ENCODE measurements at places on chromosomes 5 and 9.
A peak's percentile ranks its signal among the peaks of the same experiment; 100 is the strongest.

GRCh38 chr9:121299467-121300282 is 31.7 kb downstream of the GSN start:
- DNase-seq: peak; percentile 42

DNA sequence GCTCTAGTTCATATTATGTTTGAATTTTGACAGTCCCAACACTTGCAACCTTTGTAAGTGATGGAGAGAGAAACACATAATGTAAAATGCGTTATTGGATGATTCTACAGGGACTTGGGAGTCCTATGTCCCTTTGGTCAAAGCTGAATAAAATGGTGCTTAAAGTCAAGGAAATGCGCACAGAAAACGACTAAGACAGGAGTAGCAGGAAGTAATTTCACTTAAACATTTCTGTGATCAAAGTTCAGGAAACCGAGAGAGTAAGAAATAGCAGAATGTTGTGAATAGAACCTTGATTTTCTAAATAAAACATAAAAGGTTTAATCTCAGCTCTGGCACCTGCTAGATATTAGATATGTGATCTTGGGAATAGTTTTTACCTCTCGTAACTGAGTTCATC is 2339.2 kb downstream of the MAT2B start:
- DNase-seq: no peak

DNA sequence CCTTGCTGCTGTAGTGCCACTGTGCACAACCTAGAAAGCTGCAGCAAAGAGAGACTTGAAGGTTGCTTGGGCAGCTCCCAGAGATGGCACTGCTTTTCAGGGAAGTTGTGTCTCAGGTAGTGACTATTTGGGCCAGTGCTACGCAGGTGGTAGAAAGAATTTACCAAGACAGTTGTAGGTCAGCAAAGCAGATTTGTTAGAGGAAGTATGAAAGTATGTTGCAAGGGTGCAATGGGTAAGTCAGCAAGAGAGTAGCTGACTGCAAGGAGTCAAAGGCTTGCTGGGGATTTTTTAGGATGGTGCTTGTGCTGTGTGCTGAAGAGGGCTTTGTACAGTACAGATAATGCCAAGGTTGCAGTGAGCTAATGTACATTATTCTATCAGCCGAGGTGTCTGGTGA is 33.5 kb upstream of the SPARC start:
- DNase-seq: peak; percentile 10

- DNase-seq: peak; percentile 50
These were observed 2.5 kb downstream of the TLX3 start for GRCh38 chr5:171311322-171312077.

- no peak for DNase-seq
These were observed 398.9 kb upstream of the WWC1 start for GRCh38 chr5:167892352-167893115.

DNA sequence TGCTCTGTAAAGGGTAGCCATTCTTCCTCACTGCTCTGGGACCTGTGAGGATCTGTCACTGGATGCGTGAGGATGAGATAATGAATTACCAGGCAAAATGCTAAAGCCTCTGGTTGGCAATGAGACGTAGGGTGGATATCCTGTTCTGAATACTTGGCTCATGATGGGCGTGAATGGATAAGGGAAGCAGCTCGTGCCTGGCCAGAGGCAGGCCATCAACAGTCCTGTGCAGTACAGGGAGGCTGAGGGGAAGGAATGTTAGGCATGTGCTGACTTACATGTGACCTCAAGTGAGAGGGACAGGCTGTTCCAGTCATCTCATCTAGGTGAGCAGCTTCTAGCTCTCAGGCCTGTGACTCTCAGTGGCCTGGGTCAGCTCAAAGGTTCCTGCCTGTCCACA is 172.8 kb downstream of the CARTPT start:
- no peak for DNase-seq

DNA sequence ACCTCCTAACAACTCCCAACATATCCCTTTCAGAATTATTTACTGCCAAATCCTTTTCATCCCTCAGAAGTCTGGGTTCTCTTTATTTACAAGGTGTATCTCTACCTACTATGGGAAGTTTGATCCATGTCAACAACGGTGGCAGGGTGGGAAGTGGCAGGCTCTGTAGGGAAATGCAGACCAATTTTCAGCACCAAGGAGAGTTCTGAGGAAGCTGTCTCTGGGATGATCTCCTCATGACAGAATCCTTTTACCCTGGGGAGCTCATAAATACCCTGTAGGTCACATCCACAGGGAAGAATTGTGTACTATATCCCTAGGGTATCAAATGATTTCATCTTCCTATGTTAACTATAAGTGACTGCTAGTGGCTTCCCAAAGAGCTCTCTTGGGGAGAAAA is 107.8 kb upstream of the NEK6 start:
- peak; percentile 38 for DNase-seq

DNA sequence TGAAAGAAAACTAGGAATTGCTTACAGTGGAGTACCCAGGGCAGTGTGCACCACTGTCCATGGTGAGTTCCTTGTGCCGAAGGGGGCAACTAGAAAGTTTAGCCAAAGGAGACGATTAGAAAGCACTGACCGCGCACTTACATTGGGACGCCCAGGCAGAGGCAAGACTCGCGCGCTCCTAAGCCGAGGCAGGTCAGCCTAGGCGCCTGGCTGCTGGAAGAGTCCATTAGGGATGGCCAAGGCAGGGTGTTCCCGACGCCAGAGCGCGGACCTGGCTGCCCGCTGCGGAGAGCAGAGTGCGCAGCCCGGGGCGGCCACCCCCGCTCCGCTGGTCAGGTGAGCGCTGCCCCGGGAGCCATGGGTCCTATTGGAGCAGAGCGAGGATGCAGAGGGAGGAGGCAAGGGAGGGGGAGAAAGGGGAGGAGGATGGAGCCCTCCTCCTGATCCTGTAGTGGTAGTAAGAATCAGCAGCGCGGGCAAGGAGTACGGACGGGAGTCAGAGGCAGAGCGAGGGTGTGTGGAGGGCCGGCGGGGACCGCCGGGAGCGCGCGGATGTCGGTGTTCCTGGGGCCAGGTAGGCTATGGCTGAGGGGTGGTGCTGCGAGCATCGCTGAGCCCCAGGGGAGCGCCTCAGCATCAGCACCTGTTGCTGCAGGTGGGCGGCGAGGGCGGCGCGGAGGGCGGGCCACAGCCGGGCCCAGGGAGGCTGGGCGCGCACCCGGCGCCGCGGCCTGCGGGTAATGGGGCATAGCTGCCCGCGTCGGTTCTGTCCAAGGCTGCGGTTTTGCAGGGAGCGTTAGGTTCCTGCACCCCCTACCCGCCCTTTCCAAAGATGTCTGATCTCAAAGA is at the start of gene ADGRV1:
Gene ADGRV1, plus strand, starts transcription at position 454 of the 849 bp plus-strand sequence. Its CDS starts 99 bp downstream, at position 553.
- no peak for DNase-seq

DNA sequence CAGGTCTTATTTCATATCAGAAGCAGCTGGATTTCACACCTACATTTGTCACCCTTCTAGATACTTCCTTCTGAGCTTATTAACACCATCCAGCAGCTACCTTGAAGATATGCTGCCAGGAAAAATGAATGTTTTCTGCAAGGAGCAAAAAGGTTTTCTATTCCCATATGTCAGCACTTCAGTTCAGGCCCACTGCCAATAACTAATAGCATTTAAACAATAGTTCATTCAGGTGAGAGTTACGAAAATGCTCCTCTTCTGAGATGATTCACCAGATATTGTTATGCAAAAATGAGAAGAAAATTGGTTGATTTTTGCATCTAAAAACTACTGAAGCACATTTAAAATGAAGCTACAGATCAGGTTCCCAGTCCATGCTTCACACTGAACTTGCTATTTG is 56.4 kb upstream of the ISL1 start:
- no peak for DNase-seq

- no peak for DNase-seq
These were observed 116.7 kb downstream of the ADAMTS2 start for GRCh38 chr5:179228341-179229121.

DNA sequence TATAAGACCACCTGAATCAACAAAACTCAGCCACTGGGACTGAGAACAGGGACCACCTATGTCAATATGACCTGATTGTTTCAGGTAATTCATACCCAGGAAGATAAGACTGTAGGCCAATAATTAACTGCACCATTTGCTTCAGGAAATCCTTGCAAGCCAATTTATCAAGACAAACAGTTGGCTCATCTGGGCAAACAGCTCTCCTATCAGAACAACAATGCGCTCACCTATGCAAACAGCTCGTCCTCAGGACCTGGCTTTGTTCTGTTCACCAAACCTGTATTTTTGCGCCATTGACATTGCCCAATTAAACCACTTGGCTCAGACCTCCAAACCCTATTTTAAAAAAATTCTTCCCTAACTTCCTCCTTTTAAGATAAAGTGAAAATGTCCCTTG is 92.3 kb upstream of the MARCHF11 start:
- peak; percentile 15 for DNase-seq

GRCh38 chr9:80191108-80191507 is 619.3 kb downstream of the TLE4 start:
- no peak for DNase-seq

DNA sequence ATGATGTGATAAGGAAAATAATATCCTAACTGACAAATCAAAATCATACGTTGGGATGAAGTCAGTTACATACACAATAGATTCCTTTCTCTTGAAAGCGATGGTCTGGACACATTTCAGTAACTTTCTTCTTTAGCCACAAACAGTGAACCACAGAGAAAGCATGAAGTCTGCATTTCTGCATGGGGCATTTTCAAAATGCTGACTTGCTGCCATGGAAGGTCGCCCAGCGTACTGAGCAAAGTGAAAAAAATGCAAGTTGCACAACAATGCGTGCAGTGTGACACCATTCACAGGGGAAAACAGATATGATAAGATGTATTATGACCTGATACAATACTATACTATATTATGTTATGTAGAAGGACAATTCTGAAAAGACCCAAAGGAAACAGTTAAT is 146.3 kb downstream of the SNX18 start:
- no peak for DNase-seq

- no peak for DNase-seq
These were observed 269.8 kb upstream of the RGMB start for GRCh38 chr5:98503616-98504015.

DNA sequence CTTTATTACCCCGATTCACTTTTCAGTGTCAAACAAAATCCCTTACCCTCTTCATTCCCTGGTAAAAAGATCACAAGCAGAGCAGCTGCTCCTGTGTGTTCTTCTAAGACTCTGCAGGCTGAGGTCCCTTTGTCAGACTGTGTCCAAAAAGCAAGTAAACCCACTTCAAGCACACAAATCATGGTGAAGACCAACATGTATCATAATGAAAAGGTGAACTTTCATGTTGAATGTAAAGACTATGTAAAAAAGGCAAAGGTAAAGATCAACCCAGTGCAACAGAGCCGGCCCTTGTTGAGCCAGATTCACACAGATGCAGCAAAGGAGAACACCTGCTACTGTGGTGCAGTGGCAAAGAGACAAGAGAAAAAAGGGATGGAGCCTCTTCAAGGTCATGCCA is 34.5 kb downstream of the CREBRF start:
- DNase-seq: no peak

GRCh38 chr5:158430166-158430797 is 571.3 kb upstream of the CLINT1 start:
- DNase-seq: no peak

DNA sequence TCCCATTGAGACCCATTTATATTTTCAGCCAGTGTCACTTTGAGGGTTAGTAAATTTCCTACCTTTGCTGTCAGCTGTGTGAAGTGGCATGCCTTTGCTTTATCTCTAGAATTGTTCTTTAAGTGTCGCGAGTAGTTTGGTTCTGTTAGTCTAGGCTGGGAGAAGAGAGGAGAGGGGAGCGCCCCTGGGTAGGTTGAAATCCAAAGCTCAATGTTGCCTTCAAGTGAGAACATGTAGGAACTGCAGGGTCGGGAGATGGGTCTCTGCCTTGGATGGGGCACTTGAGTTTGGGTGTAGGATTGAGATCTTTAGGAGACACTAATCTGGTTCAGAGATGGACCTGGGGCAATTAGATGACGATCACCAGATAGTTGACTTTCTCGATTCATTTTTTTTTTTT is 46.3 kb downstream of the STC2 start:
- peak; percentile 41 for DNase-seq

DNA sequence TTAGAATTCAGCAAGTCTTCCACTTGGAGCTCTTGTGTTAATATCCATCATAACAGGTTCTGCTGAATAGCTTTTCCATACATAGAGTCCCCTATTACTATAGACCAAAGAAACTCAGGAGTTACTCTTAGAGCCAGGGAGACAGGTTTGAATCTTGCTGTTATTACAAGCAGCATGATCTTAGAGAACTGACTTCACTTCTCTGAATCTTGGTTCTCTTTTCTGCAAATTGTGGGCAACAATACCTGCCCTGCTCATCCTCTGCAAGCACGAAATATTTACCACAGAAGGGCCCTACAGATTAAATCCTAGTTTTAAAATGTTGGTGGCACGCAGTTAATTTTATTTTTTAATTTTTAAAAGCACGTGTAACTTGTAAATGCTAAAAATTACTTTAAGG is 111.7 kb downstream of the TLR4 start:
- no peak for DNase-seq

DNA sequence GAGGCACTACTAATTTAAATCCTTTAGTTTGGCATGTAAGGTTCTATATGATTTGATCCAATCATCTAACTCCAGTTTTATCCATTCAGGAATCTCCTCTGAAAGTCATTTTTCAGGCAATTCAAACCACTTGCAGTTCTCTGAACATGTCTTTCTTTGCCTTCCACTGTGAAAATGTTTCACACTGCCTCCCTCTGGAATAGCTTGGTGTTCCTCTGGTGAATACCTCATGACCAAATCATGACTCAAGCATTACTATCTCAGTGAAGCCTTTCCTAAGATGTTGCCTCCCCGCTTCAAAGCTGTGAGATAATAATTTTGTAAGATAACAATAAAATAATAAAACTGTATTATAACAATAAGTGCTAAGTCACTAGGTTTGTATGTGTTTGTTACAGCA is 981.1 kb downstream of the DTWD2 start:
- DNase-seq: no peak

GRCh38 chr5:132134384-132134783 is 60.8 kb downstream of the CSF2 start:
- DNase-seq: peak; percentile 27

- DNase-seq: no peak
These were observed 1146.2 kb downstream of the CDH9 start for GRCh38 chr5:25892211-25892610.

Data from Kasumi-1 (cell line).